ENCODE measurements at places on chromosomes 7 and 10.

DNA sequence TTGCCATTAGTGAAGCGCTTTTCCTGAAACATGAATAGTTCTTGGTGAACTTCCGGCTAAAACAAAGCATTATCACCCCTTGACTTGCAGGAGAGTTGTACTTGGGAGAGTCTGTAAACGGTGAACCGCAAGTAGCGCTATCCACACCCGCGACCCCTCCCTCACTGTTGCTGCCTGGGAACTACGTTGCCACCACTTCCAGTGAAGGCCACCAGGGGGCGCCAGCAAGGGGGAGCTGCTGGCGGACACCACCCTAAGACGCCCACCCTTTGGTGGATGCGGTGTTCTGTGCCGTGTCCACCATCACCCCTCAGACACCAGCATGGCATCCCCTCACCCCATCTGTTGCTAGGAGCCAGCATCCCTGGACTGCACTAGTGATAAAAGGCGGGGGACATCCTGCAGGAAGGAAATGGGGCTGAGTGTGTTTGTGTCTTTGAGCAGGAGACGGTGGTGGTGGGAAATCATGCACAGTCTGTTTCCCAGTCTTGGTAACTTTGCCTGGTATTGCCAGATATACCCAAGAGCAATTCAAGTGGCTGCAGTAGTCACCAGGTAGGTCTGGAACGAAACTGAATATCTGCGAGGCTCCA lies 298.2 kb downstream of the FRMD4A start:
- DNase-seq = peak; percentile 23

DNA sequence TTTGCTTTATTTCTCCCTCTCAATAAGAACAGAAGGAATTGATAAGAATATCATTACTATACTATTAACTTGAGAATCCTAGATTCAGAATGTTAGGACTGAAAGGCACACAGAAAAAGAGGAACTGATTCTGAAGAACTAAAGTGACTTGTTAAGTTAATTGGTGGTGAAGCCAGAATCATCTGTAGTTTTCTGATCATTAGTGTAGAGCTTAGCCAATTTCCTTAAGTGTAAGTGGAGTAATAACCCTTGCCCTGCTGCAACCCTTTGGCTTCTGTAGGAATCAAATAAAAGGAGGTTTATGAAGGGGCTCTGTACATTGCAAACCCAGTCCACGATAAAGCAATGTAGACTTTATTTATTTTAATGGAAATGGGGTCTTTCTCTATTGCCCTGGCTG lies 1186.0 kb downstream of the SORCS3 start:
- no peak for DNase-seq

- DNase-seq = no peak
These were observed 76.2 kb upstream of the MYL10 start for GRCh38 chr7:101705331-101705730.

- DNase-seq = no peak
These were observed 116.7 kb upstream of the IMMP2L start for GRCh38 chr7:111678986-111679385.

GRCh38 chr7:149495785-149496641 lies 1.6 kb downstream of the ZNF746 start:
- DNase-seq = no peak

DNA sequence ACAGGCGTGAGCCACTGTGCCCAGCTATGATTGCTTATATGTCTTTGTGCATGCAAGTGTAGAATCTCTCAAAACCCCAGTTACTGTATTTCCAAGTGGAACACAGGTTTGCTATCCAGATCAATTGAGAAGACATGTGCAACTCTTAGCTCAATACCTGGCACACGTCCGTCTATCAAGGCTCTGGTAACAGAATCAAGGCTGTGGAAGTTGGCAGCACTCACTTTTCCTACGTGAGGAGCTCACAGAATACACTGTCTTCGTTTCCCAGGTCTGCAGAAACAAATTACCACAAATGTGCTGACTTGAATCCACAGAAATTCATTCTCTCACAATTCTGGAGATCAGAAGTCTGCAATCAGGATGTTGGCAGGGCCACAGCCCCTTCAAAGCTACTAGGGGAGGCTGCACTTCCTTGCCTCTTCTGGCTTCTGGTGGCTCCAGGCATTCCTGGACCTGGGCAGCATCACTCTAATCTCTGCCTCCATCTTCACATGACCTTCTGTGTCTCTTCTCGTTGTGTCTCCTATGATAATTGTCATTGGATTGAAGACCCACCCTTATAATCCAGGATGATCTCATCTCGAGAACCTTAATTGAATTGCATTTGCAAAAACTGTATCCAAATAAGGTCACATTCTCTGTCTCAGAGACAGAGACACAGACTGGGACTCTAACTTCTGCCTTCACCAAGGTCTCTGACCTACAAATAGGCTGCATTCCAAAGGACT lies 84.8 kb upstream of the C7orf33 start:
- no peak for DNase-seq

DNA sequence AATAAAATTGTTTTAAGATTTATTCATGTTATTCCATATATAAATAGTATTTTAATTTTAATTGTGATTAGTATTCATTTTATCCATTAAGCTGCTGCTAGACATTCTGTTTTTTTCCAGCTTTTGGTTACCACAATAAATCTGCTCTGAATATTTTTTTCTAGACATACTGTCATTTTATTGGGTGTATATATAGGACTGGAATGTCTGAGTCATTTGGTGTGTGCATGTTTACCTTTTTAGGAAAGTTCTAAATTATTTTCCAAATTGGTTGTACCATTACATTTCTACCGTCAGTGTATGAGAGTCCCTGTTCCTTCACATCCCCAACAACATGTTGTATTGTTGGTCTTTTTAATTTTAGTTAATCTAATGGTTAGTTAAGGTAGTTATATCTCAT lies 1138.1 kb downstream of the REEP3 start:
- no peak for DNase-seq

- DNase-seq = no peak
These were observed 14.8 kb downstream of the KAZALD1 start for GRCh38 chr10:101076630-101077029.

- DNase-seq = no peak
These were observed 233.4 kb downstream of the WDR37 start for GRCh38 chr10:1289591-1289990.

DNA sequence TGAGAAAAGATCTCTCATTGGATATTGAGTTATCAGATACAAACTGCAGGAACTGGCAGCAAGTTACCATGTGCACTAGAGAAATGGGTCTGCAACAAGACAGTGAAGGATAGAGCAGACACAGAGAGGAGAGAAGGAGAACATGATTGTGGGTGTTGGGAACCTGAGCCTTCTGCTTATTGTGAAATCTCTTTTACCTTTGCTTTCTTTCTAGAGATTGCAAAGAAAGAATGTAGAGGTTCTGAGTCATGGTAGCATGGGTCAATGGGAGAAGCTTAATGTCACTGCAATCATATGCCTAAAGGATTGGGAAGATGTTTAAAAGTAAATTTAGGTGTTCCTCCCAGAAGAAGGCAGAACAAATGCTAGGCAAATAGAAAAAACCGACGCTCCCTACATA lies 821.4 kb downstream of the CCSER2 start:
- DNase-seq = no peak

- no peak for DNase-seq
These were observed 75.7 kb downstream of the LYZL2 start for GRCh38 chr10:30553626-30554439.

- DNase-seq = no peak
These were observed 141.7 kb downstream of the EGFR start for GRCh38 chr7:55160539-55160938.

- DNase-seq = no peak
These were observed 2.9 kb downstream of the TWIST1 start for GRCh38 chr7:19114551-19114855.

DNA sequence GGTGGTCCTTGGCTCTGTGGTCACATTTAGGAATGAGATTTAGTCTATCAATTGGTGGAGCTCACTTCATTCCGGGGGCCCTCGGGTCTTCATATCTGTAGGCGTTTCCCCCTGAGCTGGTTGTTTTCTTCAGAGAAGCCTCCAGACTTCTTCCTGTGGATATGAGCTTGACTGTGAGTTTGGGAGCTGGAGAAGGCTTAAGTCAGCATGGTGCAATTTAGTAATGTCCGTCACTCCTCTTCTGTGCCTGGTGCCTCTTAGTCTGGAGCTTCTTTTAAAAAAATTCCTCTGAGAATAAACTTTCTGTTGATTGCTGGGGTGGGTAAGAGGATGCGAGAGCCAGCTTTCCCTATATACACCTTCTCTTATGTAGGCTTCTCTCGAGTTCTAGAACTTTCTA lies 40.2 kb downstream of the HECW1 start:
- no peak for DNase-seq

GRCh38 chr7:51075681-51076580 lies 240.7 kb downstream of the COBL start:
- no peak for DNase-seq

GRCh38 chr10:133133471-133134231 lies 26.4 kb upstream of the KNDC1 start:
- DNase-seq = no peak

GRCh38 chr10:22459496-22459895 lies 114.2 kb downstream of the SPAG6 start:
- no peak for DNase-seq

- no peak for DNase-seq
These were observed 79.4 kb upstream of the PRR15 start for GRCh38 chr7:29484280-29484679.

GRCh38 chr10:77383861-77384553 lies 253.6 kb downstream of the KCNMA1 start:
- no peak for DNase-seq

DNA sequence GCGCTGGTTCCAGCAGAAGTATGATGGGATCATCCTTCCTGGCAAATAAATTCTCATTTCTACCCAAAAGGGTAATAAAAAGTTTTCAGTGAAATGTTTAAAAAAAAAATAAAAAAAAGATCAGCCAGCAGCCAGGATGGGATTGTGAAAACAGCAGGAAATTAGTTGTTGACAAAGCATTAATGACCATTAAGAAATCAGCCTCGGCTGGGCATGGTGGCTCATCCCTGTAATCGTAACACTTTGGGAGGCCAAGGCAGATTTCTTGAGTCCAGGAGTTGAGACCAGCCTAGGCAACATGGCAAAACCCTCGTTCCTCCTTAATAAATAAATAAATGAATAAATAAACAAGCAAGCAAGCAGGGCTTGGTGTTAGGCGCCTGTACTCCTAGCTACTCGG lies 82.6 kb downstream of the PTEN start:
- no peak for DNase-seq

DNA sequence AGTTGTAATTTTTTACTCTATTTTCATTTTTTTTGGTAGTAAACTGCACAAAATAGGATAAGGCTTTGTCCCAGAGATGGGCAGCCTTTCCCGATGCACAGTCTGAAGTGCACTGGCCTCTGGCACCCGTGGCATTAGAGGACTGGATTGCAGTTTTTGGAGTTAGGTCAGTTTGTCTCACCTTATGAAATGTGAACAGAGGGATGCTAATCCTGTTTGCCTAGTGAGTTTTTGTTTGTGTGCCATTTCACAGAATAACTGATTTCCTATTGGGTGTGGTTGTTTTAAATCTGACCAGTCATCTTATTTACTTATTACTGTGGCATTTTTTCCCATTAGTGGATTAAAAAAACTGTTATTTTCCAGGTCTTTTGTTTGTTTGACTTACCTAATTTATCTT lies 109.5 kb upstream of the GATA3 start:
- no peak for DNase-seq

DNA sequence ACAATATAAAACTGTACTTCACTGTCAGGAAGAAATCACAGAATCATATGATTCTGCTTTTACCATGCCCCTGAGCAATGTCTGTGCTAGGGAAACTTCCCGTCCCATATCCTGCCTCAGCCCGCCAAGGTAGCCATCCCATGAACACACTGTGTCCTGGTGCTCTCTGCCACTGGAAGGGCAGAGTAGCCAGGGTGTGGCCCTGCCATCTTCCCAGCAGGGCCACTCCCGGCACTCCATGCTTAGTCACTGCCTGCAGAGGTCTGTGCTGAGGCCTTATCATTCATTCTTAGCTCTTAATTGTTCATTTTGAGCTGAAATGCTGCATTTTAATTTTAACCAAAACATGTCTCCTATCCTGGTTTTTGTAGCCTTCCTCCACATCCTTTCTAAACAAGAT lies 31.8 kb downstream of the AP3M1 start:
- DNase-seq = no peak
